ENCODE measurements at places on chromosomes 4 and X.

- DNase-seq = no peak
Observed at GRCh38 chrX:857376-857775, 226.8 kb downstream of the SHOX start.

DNA sequence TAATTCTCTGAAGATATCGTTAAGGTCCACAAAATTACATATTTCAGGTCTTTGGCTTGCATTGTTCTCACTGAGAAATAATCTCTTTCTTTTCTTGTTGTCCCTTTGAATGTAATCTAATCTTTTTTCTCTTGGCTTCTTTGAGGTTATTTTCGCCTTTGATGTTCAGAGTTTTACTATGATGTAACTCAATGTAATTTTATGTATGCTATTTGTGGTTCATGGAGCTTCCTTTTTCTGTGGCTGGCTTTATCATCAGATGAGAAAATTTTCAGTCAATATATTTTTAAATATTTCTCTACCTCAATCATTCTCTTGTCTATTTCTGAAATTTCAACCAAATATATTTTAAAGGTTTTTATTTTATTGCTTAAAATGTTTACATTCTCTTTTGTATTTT lies 672.2 kb downstream of the TRAM1L1 start:
- DNase-seq = no peak

DNA sequence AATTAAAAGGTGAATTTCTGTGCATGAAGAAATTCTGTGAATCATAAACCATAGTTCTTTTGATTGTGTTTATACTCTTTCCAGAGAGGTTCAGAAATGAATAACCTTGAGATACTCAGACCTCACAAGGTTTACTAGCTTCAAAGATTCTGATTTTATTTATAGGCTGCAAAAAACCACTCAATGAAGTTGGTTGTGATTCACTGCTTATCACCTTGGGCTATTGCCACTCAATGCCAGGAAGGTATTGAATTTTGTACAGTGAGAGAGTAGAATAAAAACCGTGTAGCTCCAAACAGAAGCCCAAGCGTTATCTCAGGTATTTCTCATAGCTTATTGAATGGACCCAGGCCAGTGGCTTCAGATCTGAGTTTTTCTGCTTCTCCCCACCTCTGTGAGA lies 118.7 kb downstream of the FHIP1A start:
- DNase-seq = no peak

DNA sequence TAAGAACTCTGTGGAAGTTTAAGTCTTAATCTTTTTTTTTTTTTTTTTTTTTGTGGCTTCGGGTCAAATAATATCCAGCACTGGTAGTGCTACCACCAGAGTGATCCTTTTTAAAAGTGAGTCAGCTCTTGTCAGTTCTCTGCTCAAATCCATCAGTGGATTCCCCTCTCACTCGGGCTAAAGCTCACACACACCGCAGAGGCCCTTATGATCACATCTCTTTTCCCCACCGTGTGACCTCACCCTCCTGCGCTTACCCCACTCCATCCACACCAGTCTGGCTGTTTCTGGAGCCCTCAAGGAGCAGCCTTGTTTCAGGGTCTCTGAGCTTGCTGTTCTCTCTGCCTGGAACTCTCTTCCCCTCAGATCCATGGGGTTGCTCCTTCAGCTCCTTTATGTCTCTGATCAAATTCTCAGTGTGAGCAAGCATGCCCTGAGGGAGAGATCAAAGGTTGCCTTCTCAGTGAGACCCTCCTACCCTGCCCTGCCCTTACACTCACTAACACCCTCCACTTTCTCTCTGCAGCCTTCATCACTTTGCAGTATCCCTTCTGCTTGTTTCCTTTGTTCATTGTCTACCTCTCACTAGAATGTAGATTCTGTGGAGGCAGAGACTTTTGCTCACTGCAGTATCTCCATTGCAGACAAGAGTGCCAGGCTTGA lies 19.8 kb upstream of the BEND4 start:
- DNase-seq = no peak

DNA sequence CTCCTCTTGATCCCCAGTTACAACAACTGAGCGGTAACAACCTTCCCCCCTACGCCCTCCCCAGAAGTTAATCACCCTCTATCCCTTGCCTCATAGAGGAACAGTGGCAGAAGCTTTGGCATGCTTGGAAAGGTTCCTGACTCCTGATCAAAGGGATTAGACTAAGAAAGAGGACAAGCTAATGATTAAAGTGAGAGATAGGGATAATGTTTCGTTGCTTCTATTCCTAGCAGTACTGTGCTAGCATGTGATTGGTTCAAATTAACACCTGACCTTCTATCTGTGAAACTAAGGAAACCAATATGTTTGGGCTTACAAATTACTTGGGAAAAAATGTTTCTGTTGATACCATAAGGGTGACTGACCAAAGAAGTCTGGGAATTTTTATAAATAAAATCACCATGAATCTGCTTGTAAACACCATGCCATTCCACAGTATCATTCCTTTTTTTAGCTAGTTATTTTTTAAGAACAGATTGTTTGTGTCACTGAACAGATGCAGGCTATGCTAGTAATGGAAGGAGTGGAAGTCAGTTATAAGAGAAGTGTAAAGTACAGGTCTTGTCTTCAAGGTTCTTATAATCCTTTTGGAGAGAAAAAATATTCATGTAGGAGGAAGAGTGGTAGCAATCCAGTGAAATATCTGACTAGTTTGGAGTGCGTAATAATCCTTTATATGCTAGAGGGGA lies 11.3 kb upstream of the ATP1B4 start:
- no peak for DNase-seq

DNA sequence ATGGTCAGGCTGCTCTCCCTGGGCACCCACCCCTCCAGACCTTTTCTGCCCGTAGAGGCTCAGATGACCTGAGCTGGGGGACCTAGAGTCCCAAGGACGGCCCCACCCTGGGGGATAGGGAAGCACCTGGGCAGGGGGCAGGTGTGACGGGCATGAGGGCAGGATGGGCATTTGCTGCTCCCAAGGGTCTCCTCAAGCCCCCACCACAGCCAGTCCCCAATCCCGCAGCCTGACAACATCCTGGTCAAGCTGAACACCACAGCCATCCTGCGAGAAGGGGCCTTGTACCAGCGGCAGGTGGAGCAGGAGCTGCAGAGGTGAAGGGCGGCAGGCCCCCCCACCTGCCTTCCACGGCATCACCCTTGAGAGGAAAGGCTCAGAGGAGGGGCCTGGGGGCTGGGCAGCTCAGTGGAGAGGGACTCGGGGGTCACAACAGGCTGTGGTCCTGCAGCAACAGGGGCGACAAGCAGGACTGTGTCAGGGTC lies 17.8 kb upstream of the RNF4 start:
- no peak for DNase-seq

- no peak for DNase-seq
Observed at GRCh38 chr4:138409670-138410069, 167.5 kb upstream of the SLC7A11 start.

DNA sequence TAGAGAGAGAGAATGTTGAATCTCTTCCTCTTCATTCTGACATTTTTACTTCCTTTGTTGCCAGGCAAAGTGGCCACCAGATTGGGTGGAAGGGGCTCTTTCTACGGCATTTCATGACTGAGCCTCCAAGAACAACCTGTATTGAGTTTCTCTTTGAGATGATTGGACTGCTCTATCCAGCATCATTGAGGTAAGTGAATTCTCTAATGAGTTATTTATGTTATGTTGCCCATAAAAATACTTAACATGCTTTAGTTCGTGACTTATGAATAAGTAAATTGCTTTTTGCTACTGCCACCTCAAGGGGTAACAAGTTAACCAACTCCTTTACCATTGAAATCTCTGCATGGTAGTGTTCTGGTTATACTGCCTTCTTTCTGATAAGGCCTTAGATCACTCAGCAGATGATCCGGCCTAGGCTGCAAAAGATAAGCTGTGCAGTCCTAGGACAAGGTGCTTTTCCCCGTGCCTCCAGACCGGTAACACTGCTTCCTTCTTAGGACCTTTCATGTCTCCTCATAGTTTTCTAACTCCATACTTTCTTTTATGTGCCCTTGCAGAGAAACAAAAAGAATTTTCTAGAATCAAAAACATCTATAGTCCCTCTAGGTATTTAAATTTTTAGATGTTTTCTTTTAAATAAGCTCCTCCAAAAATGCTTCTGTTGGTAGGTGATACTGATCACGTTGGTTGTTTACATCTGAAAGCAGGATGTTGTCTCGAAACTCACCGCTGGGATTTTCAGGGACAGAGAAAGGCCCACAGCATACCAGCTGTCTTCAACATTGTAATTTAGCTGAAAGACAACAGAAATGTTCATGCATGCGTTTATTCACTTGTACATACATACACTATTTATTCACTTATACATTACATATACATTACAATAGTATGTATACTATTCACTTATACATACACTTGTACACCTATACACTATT lies 157.1 kb upstream of the RBPJ start:
- no peak for DNase-seq

GRCh38 chr4:7237873-7238272 lies 45.5 kb downstream of the SORCS2 start:
- no peak for DNase-seq

GRCh38 chr4:100649417-100649816 lies 131.6 kb upstream of the EMCN start:
- no peak for DNase-seq

- no peak for DNase-seq
Observed at GRCh38 chr4:108172231-108172752, 3.6 kb upstream of the LEF1 start.

GRCh38 chr4:146059865-146060264 lies 115.7 kb upstream of the LSM6 start:
- DNase-seq = no peak

DNA sequence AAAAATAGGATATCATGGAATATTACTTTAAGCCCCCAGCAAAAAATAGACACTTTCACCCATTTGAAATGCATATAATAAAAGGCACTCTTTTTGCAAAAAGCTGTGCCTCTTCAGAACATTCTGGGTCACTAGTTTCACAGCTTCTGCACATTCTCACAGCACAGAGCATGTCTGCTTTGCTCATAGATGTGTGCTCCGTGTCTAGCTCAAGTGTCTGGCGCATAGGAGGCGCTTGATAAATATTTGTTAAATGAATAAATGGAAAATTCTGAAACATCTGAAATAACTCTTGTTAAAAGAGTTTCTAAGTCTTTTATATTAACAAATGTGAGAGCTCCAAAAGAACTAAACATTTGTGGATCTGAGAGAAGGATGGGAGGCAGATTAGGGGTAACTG lies 275.2 kb downstream of the PTTG2 start:
- no peak for DNase-seq

DNA sequence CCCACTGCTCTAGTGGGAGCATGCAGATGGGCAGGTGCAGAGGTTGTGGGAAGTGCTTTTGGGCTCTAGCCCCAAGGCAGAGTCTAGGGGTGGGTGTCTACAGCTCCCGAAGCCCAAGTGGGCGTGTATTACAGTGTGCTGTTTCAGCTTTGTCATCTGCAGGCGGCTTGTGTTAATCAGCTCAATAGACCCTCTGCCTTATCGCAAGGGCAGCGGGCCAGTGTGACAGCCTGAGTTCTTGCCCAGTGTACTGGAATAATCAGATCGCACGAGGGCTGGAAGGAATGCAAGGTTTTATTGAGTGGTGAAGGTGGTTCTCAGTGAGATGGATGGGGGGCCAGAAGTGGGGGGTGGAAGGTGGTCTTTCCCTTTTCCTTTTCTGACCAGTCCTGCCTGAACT lies 529.4 kb upstream of the AMOT start:
- no peak for DNase-seq

- DNase-seq = no peak
Observed at GRCh38 chr4:58216461-58216860, 1106.3 kb upstream of the IGFBP7 start.

GRCh38 chr4:34649716-34650115 lies 1594.6 kb downstream of the ARAP2 start:
- no peak for DNase-seq

GRCh38 chrX:54413753-54414152 lies 26.5 kb upstream of the TSR2 start:
- no peak for DNase-seq

GRCh38 chr4:24279911-24280375 lies 304.4 kb downstream of the DHX15 start:
- no peak for DNase-seq

DNA sequence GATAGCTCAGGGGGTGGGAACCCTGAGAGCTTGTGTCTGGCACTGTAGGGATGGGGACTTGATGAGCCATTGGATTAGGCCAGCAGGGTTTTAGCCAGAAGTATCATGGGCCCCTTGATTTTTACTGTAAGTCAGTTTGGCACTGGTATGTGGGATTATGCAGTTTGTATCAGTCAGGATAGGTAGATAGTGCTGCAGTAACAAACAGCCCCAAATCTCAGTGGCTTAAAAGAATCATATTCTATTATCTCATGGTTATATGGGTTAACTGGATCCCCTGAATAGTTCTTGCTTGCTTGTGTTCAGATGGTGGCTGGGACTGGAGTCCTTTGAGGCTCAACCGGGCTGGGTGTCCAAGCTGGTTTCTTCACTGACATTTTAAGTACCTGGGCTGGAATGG lies 56.5 kb downstream of the SORCS2 start:
- DNase-seq = no peak

DNA sequence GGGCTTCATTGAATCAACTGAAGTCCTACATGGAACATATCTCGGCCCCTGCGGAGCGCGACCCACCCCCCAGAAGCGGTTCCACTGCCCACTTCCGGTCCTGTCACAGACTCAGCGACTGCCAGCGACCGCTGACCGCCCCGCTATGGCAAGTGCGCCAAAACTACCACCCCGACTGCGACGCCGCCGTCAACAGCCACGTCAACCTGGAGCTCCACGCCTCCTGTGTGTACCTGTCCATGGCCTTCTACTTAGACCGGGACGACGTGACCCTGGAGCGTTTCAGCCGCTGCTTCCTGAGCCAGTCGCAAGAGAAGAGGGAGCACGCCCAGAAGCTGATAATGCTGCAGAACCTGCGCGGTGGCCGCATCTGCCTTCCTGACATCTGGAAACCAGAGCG lies 14.8 kb upstream of the FAM47A start:
- DNase-seq = no peak

DNA sequence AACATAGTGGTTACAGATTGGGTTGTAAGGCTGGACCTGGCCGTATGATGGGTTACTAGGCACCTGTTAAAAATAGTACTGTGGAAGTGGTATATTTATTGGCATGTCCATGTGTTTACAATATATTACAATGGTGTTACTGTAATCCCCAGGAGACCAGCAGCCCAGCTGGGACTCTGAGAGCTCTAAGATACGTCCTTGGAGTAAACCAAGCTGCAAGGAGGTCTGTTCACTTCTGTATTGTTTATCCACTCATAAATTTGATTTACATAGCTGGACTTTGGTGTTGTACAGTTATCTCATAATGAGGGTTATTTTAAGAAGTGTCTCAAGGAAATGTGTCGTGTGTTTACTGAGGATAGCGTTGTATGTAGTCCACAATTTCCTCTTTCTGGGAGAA lies 93.8 kb downstream of the TBL1X start:
- no peak for DNase-seq

DNA sequence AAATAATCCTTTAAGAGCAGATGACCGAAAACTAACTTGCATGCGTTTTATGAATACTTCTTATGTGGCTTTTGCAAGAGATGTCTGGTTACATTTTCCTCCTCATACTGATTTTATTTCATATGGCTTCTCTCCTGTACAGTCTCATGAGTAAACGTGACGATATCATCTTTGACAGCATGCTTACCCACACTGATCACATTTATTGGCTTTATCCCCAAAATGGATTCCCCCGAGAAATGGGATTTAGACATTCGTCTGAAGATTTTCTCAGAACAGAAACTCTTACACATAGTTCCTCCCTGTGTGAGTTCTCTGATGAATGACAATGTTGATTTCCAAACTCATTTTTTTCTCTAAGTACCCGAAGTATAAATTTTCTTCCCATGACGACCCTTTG lies 939.7 kb upstream of the LCORL start:
- no peak for DNase-seq

All from T-cell (primary cell).